HL-60 (cell line): ENCODE measurements at places on chromosomes 6 and 20.

DNA sequence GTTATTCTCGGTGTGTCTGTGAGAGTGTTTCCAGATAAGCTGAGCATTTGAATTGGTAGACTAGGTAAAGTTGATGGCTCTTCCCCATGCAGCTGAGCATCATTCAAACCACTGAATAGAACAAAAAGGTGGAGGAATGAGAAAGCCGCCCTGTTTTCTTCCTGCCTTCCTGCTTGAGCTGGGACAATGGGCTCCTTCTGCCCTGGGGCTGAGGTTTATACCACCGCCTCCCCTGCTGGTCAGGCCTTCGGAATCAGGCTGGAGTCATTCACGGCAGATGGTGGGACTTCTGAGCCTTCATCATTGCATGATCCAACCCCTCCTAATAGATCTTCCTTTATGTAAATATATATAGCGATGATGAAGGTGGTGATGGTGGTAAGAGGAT is 124.9 kb downstream of the ANKRD60 start:
- DNase-seq, result no peak

- DNase-seq, result no peak
Measured at GRCh38 chr6:49557177-49557576, 6.7 kb downstream of the C6orf141 start.

- DNase-seq, result no peak
Measured at GRCh38 chr6:52746213-52746612, 17.1 kb downstream of the GSTA2 start.

DNA sequence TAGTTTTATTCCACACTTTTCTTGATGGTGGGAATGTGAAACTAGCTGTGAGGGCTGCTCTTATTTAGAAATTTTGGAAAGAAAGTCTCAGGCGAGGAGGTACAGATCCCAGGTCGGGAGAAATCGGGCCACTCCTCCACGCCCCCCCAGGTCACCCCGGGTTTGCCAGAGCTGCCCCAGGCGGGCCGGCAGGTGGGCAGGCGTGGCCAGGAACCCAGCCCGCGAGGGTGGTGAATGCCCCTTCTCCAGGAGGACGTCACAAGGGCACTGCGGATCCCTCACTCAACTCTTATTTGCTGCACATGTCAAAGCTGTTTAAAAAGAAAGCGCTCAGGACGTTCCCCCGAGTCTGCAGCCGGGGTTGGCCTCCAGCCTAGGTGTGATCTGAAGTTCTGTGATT is 60.5 kb upstream of the SLCO4A1 start:
- DNase-seq, result no peak

DNA sequence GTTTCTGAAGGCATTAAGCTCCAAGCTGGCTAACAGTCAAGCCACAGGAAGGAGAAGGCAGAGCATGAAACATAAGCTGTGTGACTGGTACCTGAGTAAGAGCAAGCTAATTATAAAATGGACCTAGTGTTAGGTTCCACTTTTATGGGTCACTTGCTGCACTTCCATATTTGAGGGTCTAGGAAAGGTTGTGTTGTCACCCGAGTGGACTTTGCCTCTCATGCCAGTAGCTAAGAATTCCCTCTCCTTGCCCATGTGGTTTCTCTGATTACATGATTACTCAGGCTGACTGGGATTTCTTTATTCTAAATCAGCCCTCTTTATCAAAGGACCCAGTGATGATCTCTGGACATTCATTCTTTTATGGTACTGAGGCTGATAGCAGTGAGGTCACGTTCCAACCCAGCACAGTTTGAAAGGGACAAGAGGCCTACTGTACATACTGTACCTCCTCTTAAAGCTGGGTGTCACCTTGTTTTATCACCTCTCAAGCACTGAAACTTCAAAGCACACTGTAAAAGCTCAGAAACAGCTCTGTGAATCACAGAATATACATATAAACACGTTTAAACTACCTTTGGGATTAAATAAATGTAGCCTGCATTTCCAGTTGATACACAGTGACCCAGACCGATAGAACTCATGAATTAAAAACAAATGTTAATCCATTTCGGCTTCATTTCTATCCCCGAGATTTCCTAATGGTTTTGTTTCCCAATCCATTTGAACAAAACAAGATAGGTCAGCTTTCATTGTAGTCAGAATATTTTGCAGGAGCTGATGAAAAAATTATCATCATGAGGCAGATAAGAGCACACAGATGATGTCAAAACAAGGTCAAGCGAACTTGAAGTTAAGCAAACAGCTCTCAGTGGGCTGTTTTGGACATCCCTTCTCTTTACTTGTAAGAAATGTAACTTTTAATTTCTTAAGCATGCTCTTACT is 96.5 kb downstream of the ALDH8A1 start:
- no peak for DNase-seq

- DNase-seq, result peak; percentile 70
Measured at GRCh38 chr20:56440346-56441007, 27.9 kb upstream of the RTF2 start.

DNA sequence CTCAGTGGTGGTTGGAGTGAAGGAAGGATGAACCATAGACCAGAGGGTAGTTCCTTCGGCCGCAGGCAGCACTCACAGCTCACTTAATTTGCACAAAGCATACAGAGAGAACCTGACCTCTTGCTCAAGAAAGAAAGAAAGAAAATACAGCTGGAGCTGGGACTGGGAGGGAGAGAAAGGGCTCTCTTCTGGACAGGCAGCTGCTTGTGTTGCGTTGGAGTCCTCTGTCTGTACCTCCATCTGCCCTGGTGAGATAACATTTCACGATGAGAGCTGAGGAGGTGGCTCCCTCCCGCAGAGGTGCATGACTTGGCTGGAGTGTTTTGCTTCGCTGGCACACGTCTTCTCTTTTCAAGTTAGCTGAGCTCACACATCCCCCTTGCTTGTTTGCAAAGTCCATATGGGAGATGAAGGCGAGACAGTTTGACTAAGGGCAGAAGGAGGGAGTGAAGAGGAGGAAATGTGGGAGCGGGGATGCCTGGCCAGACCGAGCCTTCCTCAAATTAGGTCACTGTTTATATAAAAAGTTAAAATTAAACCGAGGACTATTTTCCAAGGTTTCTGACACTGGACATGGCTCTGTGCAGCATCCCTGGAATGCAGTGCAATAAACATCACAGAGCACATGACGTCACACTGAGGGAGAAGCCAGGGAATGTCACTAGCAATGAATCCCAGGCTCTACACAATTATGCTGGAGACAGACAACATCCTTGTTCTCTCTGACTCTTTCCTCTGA is 359.4 kb downstream of the CD83 start:
- DNase-seq, result no peak
